AG08396 (cell line): ENCODE measurements at places on chromosomes 13 and 19.

GRCh38 chr13:24747248-24748060, 16.5 kb upstream of the RNF17 start:
- DNase-seq, result no peak

- no peak for DNase-seq
Observed at GRCh38 chr19:511101-511851, 4.0 kb downstream of the TPGS1 start.

DNA sequence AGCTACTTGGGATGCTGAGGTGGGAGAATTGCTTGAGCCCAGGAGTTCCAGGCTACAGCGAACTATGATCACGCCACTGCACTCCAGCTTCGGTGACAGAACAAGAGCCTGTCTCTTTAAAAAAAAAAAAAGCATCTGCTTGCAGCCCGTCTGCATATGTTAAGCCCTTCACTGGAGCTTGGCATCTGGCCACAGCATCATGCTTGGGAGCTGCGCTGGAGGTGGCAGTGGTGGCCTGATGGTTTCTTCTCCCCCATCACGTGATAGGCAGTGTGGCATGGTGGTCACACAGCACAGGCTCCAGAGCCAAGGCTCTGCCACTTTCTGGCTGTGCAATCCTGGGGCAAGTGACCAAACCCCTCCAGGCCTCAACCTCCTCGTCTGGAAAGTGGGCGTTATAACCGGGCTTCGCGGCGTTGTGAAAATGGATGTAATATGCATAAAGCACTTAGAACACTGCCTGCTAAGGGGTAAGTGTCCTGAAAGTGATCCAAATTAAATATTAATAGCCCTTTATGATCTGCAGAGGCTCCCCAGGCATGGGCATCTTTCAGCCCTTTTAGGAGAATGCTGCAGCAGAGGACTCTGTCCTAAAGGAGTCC, 24.4 kb downstream of the MARK4 start:
- no peak for DNase-seq

GRCh38 chr13:83825676-83826075, 56.6 kb downstream of the SLITRK1 start:
- no peak for DNase-seq

DNA sequence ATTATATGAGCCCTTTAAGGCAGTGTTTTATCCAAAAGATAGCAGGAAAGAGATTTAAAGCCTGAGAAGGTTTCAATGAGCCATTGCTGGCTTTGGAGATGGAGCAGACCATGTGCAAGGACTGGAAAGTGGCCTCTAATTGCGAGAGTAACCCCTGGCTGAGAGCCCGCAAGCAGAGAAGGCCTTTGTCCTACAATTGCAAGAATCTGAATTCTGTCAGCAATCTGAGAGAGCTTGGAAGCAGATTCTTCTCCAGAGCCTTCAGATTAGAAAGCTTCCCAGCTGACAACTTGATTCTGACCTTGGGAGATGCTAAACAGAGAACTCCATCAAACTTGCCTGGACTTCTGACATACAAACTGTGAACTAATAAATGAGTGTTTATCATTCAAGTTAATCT, 528.7 kb upstream of the KLF12 start:
- DNase-seq, result no peak
